ENCODE measurements at places on chromosomes 2 and 18.

GRCh38 chr2:20623741-20624155, 27.1 kb downstream of the HS1BP3 start:
- no peak for DNase-seq
- H3K27ac ChIP-seq = no peak overlapping the region
- no peak overlapping the region for H3K4me3 ChIP-seq
- H3K36me3 ChIP-seq = peaks cover 35% of the 10 kb centered on the region

DNA sequence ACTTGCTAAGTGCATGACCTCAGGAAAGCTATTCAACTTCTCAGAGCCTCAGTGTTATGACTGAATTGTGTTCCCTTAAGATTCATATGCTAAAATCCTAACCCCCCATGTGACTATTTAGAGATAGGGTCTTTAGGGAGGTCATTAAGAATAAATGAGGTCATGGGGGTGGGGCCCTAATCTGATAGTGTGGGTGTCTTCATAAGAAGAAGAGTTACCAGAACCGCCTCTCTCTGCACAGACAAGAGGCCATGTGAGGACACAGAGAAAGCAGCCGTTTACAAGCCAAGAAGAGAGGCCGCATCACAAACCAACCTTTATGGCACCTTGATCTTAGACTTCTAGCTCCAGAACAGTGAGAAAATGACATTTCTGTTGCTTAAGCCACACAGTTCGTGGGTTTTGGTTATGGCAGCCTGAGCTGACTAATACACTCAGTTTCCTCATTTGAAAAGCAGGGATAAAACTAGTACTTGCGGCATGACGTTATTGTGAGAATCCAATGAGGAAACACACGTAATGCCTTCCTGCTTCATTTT, 9.9 kb downstream of the SH2D6 start:
- no peak overlapping the region for H3K27ac ChIP-seq
- H3K27me3 ChIP-seq = peaks cover 6% of the 10 kb centered on the region
- no peaks in the 10 kb centered on the region for H3K4me1 ChIP-seq
- no peak overlapping the region for H3K4me3 ChIP-seq

- H3K36me3 ChIP-seq = no peaks in the 10 kb centered on the region
- no peak overlapping the region for H3K27ac ChIP-seq
- H3K4me3 ChIP-seq = no peak overlapping the region
- DNase-seq = no peak
Measured at GRCh38 chr2:31129375-31130171, 8.7 kb downstream of the GALNT14 start.

GRCh38 chr18:62586151-62586774, 63.4 kb downstream of the ZCCHC2 start:
- H3K4me1 ChIP-seq = peaks cover 35% of the 10 kb centered on the region
- peaks cover 6% of the 10 kb centered on the region for H3K36me3 ChIP-seq
- H3K27ac ChIP-seq = no peak overlapping the region

DNA sequence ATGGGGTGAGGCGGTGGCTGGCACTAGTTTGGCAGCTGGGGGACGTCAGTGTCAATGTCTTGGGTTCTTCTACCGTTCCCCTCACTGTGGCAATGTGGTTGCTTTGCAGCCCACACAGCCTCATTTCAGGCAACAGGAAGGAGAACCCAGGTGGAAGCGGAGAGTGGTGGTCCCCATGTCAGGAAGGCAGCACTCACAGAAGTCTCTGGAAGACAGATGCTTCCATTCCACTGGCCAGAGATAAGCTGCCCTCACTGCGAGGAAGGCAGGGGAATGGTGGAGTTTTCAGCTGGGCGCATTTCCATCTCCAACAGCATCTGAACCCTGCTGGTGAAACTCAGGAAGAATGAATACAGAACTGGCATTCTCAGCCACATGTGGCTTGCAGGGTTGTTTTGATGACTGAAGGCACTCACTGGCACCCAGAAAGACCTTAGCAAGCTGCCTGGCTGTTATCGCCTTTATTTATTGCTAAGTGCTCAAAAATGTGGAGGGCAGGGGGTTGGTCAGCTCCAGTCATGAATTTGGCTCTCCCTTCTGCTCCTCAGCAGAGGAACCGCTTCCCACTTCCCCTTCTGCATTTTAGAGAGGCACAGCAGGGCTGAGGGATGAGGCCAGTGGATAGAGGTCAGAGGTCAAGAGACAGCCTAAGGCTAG, 19.4 kb downstream of the KCNIP3 start:
- no peak for DNase-seq
- no peaks in the 10 kb centered on the region for H3K36me3 ChIP-seq
- peaks cover 4% of the 10 kb centered on the region for H3K27me3 ChIP-seq
- H3K27ac ChIP-seq = no peak overlapping the region

DNA sequence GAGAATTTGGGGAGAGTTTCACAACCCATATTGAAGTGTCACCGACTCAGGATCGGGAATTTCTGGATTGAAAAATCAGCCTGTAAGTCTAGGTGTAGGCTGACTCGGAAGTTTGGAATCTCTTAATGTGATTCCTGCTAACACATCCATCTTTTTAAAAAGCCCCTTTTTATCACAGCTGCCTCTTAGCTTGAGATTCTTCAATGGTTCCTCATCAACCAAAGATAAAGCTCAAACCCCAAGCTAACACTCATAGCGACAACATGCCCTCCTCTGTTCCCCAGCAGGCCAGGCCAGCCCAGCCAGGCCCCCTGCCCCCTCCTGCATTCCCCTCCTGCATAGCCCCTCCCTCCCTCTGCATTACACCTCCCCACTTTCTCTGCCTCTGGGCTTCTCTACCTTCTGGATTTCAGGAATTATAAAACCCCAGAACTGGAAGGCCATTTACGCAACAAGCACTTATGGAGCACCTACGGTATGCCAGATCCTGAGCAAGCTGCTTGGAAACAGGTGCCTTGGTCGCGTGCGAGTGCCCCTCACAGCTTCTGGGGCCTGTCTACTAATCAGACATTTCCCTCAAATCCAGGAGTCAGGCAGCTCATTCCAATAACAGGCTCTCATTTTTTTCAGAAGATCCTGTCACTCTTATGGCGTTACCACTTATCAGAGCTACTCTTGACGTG, 63.4 kb downstream of the EMX1 start:
- DNase-seq = no peak
- peaks cover 3% of the 10 kb centered on the region for H3K4me1 ChIP-seq
- H3K27ac ChIP-seq = no peak overlapping the region
- H3K36me3 ChIP-seq = peaks cover 4% of the 10 kb centered on the region

GRCh38 chr18:48009116-48009745, 78.8 kb upstream of the SMAD2 start:
- no peaks in the 10 kb centered on the region for H3K36me3 ChIP-seq
- DNase-seq = no peak
- peaks cover 19% of the 10 kb centered on the region for H3K4me1 ChIP-seq
- H3K4me3 ChIP-seq = peak overlapping the region; percentile 73
- no peak overlapping the region for H3K27ac ChIP-seq
